ENCODE measurements at places on chromosomes 2 and 18. TPM values are rescaled to one million over a fixed set of nuclear protein-coding genes. Genes with fewer than 3 reads are reported as not detected.

GRCh38 chr18:26621161-26622026 lies 73.0 kb upstream of the KCTD1 start:
- peak; percentile 21 for DNase-seq

GRCh38 chr2:27636766-27637165 lies 7.9 kb downstream of the GPN1 start:
- no peak for DNase-seq

DNA sequence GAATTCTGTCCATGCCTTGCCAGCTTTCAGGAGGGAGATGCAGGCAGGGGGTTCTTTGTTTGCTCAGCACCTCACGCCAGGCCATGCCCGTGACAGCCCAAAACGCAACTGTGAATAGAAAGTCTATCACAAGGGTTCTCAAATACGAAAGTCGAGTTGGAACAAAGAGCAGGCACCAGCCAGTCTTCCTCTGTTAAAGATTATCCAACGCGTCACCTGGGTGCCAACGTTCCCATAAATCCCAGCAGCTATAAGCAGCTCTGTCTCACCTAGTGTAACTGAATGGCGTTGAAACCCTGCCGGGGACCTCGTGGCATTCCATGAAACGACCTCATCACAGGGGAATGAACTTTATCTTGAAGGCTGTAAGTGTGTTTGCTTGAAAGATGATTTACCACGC lies 84.8 kb upstream of the GATA6 start:
- peak; percentile 16 for DNase-seq

Gene RAX
- not detected for total RNA-seq

Gene IL36B
- total RNA-seq = not detected
